ENCODE measurements at places on chromosomes 5 and 9. TPM values are rescaled to one million over a fixed set of nuclear protein-coding genes. Genes with fewer than 3 reads are reported as not detected.
A peak's percentile ranks its signal among the peaks of the same experiment; 100 is the strongest.

GRCh38 chr5:96645091-96645490, 17.1 kb upstream of the CAST start:
- DNase-seq: no peak

GRCh38 chr5:132684491-132684890, 10.7 kb downstream of the IL4 start:
- DNase-seq: no peak

GRCh38 chr5:82105457-82105856, 133.6 kb downstream of the ATG10 start:
- DNase-seq: no peak

DNA sequence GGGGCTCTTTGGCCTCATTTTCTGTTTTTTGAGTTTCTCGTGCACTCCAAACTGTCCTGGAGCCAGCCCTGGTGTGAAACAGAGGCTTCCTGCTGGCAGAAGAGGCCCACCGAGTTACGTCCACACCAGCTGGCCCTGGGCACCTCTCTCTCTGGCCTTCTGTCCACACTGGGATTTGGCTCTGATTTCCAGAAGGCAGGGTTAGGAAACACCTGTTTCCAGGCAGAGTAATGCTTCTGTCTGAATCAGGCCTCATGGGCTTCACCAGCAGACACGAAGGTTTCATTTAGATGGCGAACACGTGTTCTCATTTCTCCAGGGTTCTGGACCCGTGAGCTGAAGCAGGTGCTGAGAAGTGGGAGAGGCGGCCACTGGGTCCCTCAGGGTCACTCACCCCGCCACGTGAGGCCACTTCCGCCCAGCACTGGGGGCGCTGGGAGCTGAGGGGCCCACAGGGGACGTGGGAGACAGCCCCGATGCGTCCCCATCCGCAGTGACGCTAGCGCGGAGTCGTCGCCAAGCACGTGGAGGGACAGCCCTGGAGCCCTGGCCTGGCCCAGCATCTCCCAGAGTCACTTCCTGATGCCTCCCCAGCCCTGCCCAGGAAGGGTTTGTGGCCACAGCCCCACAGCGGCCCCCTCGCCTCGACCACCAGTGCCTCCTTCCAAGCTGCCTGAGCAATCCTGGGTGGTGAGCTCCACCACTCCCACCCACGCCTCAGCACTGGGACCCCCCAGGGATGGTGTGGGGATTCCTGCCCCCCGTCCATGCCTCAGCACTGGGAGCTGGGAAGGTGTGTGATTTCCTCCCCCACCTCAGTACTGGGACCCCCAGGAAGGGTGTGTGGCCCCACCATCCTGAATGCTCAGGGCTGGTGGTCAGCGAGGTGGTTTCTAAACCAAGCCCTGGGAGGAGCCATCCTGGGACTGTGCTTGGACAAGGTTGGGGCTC, 4.9 kb upstream of the LRRC14B start:
- no peak for DNase-seq

GRCh38 chr9:111621895-111622480, 9.1 kb upstream of the DNAJC25 start:
- DNase-seq: no peak

S1PR3 gene
- 3.3 TPM for total RNA-seq

PLAC8L1 gene
- total RNA-seq: 0.64 TPM

GRCh38 chr9:81841333-81841732, 86.9 kb upstream of the SPATA31D4 start:
- peak; percentile 54 for DNase-seq

CAMK2A gene
- 0.15 TPM for total RNA-seq

DNA sequence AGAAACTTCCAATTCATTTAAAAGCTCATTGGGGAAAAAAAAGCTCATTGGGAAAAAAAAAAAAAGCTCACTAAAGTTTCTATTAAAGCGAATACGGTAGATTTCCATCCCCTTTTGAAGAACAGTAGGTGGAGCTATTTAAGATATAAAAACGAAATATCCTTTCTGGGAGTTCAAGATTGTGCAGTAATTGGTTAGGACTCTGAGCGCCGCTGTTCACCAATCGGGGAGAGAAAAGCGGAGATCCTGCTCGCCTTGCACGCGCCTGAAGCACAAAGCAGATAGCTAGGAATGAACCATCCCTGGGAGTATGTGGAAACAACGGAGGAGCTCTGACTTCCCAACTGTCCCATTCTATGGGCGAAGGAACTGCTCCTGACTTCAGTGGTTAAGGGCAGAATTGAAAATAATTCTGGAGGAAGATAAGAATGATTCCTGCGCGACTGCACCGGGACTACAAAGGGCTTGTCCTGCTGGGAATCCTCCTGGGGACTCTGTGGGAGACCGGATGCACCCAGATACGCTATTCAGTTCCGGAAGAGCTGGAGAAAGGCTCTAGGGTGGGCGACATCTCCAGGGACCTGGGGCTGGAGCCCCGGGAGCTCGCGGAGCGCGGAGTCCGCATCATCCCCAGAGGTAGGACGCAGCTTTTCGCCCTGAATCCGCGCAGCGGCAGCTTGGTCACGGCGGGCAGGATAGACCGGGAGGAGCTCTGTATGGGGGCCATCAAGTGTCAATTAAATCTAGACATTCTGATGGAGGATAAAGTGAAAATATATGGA, at the start of gene PCDHGA12:
TSS of gene PCDHGA12 (plus strand) at position 176 of the 782 bp plus-strand sequence. CDS start at position 429, 253 bp downstream.
- no peak for DNase-seq

DNA sequence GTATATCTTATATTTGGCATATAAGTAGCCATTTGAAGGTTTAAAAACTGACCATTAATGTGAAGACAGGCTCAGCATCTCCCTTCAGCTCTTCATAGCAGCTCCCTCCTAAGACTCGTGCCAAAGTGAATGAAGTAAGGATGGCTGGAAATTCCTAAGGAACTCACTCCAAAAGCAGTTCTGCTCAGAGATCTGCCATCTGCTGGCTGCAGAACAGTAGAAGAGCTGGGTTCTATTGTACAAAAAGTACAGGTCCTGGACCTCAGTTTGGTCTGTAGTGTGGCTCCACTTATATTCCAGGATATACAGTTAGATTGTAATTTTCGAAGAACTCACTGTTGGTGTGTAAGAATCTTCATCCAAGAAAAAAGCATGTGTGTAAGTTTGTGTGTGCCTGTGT, 104.9 kb upstream of the RUSC2 start:
- DNase-seq: no peak

DNA sequence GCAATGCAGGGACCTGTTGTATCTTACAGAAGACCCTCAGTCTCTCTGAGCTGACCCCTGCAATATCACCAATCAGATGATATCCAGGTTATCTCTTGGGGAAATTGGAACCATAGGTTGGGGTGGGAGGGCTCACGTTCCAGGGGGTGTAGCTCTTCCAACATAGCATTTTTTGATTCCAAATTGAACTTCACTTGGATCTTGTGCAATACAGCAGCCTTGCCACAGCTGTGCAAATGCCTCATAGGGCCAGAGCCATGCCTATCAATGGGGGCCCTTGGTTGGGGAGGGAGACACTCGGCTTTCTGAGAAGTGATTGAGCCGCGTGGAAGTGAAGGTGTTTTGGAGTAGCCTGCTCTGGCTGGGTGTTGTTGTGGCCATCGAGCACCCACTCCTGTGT, 117.2 kb upstream of the PITX1 start:
- DNase-seq: no peak

DNA sequence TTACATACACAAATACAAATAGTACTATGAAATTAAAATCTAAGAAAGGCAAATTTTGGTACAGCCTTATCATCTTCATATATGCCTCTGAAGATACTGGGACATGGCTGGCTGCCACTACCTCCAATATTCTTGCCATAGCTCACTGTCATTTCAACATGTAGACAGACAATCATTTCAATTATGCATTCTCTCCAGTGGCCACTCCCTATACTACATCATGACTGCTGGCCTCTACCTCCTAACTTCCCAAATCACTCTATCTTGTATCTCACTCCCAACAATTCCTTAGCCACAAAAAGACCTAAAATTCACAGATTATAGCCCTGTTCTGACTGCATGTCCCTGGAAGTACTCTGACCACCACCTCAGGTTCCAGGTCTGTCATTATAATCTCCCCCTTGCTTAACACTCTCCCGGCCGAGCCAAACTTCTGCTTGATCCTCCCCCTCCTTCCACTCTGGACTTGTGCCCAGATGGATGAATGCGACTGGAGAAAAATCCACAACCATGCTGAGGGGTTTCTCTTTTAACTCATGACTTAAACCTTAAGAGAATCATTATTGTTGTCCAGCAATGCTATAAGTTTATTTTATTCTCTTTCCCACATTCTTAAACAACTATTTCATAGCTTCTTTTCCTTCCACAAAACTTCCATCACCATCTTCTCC, 225.3 kb upstream of the TLE4 start:
- no peak for DNase-seq

GRCh38 chr9:32698706-32699277, 63.3 kb upstream of the TAF1L start:
- no peak for DNase-seq

- no peak for DNase-seq
Measured at GRCh38 chr9:78578072-78578471, 281.1 kb downstream of the PSAT1 start.

DNA sequence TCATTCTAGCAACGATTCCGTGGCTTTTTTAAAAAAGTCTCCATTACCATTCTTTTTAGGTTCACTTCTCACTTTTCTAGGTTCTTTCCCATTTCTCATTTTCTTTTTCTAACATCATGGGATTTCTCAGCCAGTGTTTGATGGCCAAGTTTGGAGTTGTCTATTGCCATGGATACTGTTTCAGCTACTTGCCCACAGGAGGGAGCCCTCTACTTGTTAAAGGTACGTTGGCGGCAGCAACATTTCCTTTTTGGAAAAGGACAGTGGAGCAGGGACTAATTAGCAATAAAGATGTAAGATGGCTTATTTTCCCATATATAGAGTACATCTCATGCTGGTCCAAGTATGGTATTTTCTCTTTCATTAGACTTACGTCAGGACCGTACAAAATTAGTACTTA, 2257.5 kb upstream of the C9orf72 start:
- DNase-seq: peak; percentile 54

GRCh38 chr9:130689937-130690700, 3.5 kb upstream of the EXOSC2 start:
- peak; percentile 89 for DNase-seq

DNA sequence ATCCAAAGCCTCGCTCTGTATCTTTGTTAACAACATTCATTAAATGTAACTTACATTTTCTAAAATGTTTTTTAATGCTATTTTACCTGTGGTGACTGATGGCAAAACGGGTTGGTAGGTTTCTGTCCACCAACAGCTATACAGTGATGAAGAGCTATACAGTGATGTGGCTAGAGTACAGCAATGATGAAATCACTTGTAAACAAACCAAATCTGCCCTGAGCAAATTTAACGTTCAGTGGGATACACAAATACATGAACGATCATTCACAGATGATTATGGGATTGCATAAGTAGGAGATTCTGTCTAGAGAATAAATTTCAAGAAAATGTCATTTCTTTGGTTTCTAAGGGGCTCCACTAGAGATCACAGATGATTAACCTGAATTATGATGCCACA, 132.7 kb downstream of the MPDZ start:
- DNase-seq: no peak

- no peak for DNase-seq
Measured at GRCh38 chr5:151624476-151624875, 33.3 kb upstream of the FAT2 start.

DNA sequence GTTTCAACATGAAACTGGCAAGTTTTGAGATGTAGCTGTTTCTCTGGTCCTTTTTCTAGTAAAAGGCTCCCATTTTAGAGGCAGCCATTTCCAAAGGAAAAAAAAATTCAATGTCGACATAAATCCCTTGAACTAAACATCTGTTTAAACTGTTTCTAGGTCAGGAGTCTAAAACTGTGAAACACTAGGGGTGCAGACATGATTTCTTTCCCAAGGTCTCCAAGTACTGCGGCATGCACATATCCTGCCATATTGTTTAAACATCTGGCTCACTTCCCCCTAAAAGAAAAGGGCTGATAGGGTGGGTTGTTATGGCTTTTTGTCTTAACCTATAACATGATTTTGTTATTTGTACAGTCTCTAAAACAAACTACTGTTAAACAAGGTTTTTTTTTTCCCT, 51.1 kb downstream of the NFIB start:
- DNase-seq: no peak

- DNase-seq: no peak
Measured at GRCh38 chr5:12566441-12566840, 662.2 kb upstream of the CTNND2 start.

DNA sequence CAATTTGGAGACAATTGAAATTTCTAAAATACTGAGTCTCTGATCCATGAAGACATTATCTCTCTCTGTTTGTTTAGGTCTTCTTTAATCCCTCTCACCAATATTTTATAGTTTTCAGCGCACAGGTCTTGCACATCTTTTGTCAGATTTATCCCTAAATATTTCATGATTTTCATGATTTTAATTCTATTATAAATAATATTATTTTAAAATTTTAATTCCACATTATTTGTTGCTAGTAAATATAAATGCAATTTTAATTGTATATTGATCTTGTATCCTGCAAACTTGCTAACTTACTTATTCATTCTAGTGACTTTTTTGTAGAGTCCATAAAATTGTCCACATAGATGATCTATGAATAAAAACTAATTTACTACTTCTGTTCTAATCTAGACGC, 112.6 kb upstream of the TNPO1 start:
- DNase-seq: no peak

WDR38 gene
- not detected for total RNA-seq

GRCh38 chr5:167381457-167381856, 910.0 kb upstream of the WWC1 start:
- no peak for DNase-seq

GRCh38 chr5:94640176-94640575, 21.7 kb downstream of the SLF1 start:
- DNase-seq: no peak

DNA sequence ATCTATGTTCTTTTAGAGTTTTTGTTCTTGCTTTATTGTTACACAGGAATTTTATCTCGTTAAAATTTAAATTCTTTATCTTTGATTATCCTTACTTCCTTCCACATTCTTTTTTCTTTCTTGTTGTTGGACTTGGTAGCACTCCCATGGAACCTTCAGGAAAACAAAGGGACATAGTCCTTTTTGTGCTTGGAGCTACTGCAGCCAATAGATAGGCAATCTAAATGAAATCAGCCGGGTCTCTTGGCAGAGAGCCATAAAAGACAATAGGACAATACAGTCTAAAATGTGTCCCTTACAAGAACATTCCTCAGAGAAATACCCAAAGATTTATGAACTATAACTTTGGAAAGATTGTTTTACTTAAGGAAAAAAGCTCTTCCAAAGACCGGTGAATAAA, 548.1 kb upstream of the C9orf72 start:
- DNase-seq: no peak

MAPKAP1 gene
- total RNA-seq: 97.0 TPM

- DNase-seq: no peak
Measured at GRCh38 chr5:54217826-54218503, 92.4 kb downstream of the ARL15 start.

- DNase-seq: no peak
Measured at GRCh38 chr5:172148381-172148780, 39.6 kb downstream of the STK10 start.

EXOSC2 gene
- 92.0 TPM for total RNA-seq

- DNase-seq: peak; percentile 81
Measured at GRCh38 chr9:129006328-129007034, 21.6 kb downstream of the SH3GLB2 start.

GRCh38 chr5:45454114-45454513, 242.1 kb downstream of the HCN1 start:
- peak; percentile 35 for DNase-seq

CNTNAP3 gene
- total RNA-seq: 22.6 TPM

- DNase-seq: no peak
Measured at GRCh38 chr5:68709239-68709638, 384.6 kb upstream of the SLC30A5 start.

GRCh38 chr5:172951371-172952033, 7.7 kb upstream of the RPL26L1 start:
- DNase-seq: no peak

GRCh38 chr9:36930941-36931340, 103.1 kb downstream of the PAX5 start:
- no peak for DNase-seq

Data from H9 (cell line).